Activated CD8-positive, alpha-beta memory T cell treated with anti-CD3 and anti-CD28 coated beads, Interleukin-2, amount 10 ng/mL, durations not matched to agents 7 days and 5 days (primary cell): ENCODE measurements at places on chromosomes 1 and 21. TPM values are rescaled to one million over a fixed set of nuclear protein-coding genes. Genes with fewer than 3 reads are reported as not detected.

Gene ROR1
- not detected for total RNA-seq

Gene ATAD3B
- total RNA-seq, result 63.3 TPM

Gene SETDB1
- total RNA-seq, result 61.5 TPM

Gene OR6K3
- not detected for total RNA-seq

DNA sequence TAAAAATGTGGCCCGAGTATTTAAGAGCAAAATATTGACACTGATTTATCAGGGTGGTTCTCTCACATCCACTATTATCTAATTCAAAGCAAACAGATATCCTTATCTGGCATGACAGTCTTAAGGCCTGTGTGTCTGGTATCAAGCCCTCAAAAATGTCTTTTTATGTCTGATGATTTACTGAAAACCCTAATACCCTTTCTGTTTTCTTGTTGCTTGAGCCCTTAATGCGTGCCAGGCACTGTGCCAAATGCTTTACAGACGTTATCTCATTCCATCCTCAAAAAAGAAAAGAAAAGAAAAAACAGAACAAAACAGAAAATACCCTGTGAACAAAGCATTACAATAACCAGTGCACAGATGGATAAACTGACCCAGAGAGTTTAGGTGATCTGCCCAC, 5.7 kb downstream of the DUSP23 start:
- DNase-seq, result no peak
- no peak overlapping the region for H3K4me3 ChIP-seq
- no peaks in the 10 kb centered on the region for H3K36me3 ChIP-seq
- H3K27me3 ChIP-seq, result peaks cover 6% of the 10 kb centered on the region

GRCh38 chr1:53367503-53368313, 39.8 kb upstream of the LRP8 start:
- H3K4me1 ChIP-seq, result peaks cover 14% of the 10 kb centered on the region
- H3K27me3 ChIP-seq, result no peaks in the 10 kb centered on the region
- peak; percentile 76 for DNase-seq
- peak overlapping the region; percentile 57 for H3K4me3 ChIP-seq
- peak overlapping the region; percentile 81 for H3K27ac ChIP-seq

DNA sequence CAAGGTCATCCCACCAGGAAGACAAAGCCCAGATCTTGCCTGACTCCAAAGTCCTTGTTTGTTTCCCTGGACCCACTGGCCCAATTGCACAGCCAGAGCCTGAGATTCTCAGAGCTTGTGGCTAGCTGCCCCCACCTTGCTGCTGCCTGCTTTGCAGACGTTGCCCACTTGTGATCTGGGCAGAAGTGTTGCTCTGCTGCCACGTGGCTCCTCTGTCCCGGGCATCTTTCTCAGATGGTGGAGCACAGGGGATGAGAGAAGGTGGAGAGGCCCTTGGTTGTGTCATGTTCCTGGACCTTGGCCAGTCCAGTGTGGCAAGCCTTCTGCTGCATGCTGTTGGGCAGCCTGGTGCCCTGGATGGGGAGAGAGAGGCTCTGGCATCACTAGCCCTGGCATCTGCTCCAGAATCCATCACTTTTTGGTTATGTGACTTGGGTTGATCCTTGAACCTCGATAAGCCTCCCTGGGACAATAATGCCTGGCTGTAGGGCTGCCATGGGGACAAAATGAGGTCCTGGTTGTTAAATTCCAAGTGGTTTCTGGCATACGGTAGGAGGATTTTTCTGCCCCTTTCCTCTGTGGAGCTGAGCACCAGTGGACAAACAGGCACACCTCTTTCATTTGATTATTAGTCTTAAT, 1.5 kb upstream of the NR0B2 start:
- no peaks in the 10 kb centered on the region for H3K27me3 ChIP-seq
- H3K4me1 ChIP-seq, result peaks cover 3% of the 10 kb centered on the region
- H3K36me3 ChIP-seq, result no peaks in the 10 kb centered on the region
- no peak for DNase-seq

GRCh38 chr1:88891951-88892340, 579 bp upstream of the GTF2B start:
- H3K27ac ChIP-seq, result peak overlapping the region; percentile 97
- peaks cover 13% of the 10 kb centered on the region for H3K36me3 ChIP-seq
- no peaks in the 10 kb centered on the region for H3K27me3 ChIP-seq
- H3K4me3 ChIP-seq, result peak overlapping the region; percentile 87
- H3K4me1 ChIP-seq, result peaks cover 53% of the 10 kb centered on the region

GRCh38 chr1:229237320-229237719, 33.6 kb upstream of the RAB4A start:
- H3K4me3 ChIP-seq, result no peak overlapping the region
- H3K36me3 ChIP-seq, result no peaks in the 10 kb centered on the region
- no peak overlapping the region for H3K27ac ChIP-seq
- H3K27me3 ChIP-seq, result peaks cover 8% of the 10 kb centered on the region
- H3K4me1 ChIP-seq, result no peaks in the 10 kb centered on the region
- no peak for DNase-seq

- H3K4me1 ChIP-seq, result peaks cover 6% of the 10 kb centered on the region
- DNase-seq, result no peak
- H3K4me3 ChIP-seq, result no peak overlapping the region
- H3K36me3 ChIP-seq, result no peaks in the 10 kb centered on the region
- no peak overlapping the region for H3K27ac ChIP-seq
- peaks cover under 1% of the 10 kb centered on the region for H3K27me3 ChIP-seq
Measured at GRCh38 chr1:103447471-103447870, 78.0 kb upstream of the RNPC3 start.

- no peaks in the 10 kb centered on the region for H3K27me3 ChIP-seq
- no peak overlapping the region for H3K4me3 ChIP-seq
- no peak overlapping the region for H3K27ac ChIP-seq
- no peak for DNase-seq
- peaks cover 11% of the 10 kb centered on the region for H3K4me1 ChIP-seq
Measured at GRCh38 chr1:65045022-65045817, 78.9 kb upstream of the JAK1 start.
